ENCODE measurements at places on chromosomes 6 and 20.

GRCh38 chr6:45607798-45608197 is 230.1 kb upstream of the SUPT3H start:
- DNase-seq: no peak

DNA sequence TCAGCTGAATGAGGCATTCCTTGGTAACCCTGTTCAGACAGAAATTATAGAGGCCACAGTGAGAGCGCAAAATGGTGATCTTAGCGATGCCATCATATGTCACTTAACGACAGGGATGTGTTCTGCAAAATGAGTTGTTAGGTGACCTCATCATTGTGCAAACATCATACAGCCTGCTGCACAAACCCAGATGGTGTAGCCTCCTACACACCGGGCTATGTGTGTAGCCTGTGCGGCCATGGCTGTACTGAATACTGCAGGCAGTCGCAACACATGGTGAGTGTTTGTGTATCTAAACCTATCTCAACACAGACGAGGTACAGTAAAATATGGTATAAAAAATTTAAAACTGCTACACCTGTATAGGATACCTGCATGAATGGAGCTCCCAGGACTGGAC is 234.1 kb upstream of the PMEPA1 start:
- no peak for DNase-seq

GRCh38 chr6:90222724-90223198 is 73.9 kb downstream of the BACH2 start:
- no peak for DNase-seq

DNA sequence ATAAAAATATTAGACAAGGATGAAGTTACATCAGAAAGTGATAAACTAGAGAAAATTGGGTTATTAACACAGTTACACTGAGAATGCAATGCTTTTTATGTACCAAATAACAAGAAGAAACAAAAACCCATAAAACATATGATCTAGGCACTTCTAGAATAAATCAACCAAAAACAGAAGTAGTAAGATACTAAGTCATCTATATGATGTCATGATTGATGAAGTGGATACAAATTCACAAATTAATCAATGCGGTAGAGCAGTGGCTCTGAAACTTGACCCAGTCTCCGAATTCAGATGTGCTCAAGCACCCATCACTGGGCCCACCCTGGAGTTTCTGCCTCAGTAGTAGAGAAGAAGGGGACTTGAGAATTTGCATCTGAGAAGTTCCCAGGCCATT is 112.1 kb upstream of the SSTR4 start:
- DNase-seq: no peak

All from AG08395 (cell line).